Heart right ventricle (tissue), 16 donors: ENCODE measurements at places on chromosomes 3 and 15. TPM values are rescaled to one million over a fixed set of nuclear protein-coding genes. Genes with fewer than 3 reads are reported as not detected.

DNA sequence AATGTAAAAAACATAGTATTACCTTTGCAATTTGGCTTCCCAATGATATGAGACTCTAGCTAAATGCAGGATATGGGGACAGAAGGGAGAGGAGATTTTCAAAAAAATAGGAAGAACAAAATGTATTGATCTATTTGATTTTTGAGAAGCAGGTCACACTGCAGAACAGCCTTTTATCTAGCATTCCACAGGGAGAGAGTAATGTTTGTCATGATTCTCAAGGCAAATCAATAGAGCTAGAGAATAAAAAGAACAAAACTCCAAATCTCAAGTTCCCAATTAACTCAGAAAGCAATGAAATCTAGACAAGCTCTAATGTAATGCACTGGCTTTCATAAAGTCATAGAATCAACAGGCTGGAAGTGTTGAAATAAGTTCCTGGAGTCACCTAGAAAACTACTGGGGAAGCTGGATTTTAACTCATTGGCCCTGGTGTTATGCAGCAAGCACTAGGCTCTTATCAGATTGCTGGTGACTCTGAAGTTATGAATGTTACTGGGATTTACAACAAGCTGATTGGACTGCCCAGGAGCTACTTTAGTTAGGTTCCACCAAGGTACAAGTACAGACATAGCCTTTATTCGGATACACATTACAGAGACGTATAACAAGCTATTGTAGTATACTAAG, 442.8 kb downstream of the FGF12 start:
- H3K27me3 ChIP-seq, result no peaks in the 10 kb centered on the region
- no peak for DNase-seq
- no peaks in the 10 kb centered on the region for H3K36me3 ChIP-seq
- no peaks in the 10 kb centered on the region for H3K4me1 ChIP-seq

FSIP1 gene
- 0.82 TPM for total RNA-seq

INKA1 gene
- total RNA-seq, result 2.2 TPM

- H3K36me3 ChIP-seq, result no peaks in the 10 kb centered on the region
- no peaks in the 10 kb centered on the region for H3K27me3 ChIP-seq
- peaks cover 6% of the 10 kb centered on the region for H3K4me1 ChIP-seq
- H3K27ac ChIP-seq, result no peak overlapping the region
- DNase-seq, result no peak
Measured at GRCh38 chr15:100692671-100693070, 90.3 kb downstream of the ASB7 start.
